ENCODE measurements at places on chromosomes 13 and 19.

GRCh38 chr19:2289714-2290435 lies 7.9 kb upstream of the PEAK3 start:
- no peak for DNase-seq

- DNase-seq: no peak
Observed at GRCh38 chr19:28148554-28148953, 1064.4 kb downstream of the UQCRFS1 start.

- DNase-seq: no peak
Observed at GRCh38 chr13:98068521-98068920, 74.4 kb upstream of the FARP1 start.

DNA sequence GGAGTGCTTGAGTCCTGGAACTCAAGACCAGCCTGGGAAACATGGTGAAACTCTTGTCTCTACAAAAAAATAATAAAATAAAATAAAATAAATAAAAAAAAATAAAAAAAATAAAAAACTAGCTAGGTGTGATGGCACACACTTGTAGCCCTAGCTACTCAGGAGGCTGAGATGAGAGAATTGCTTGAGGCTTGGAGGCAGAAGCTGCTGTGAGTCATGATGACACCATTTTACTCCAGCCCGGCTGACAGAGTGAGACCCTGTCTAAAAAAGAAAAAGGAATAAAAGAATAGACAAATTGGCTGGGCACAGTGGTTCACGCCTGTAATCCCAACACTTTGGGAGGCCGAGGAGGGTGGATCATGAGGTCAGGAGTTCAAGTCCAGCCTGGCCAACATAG lies 1168.9 kb downstream of the SLITRK5 start:
- no peak for DNase-seq

DNA sequence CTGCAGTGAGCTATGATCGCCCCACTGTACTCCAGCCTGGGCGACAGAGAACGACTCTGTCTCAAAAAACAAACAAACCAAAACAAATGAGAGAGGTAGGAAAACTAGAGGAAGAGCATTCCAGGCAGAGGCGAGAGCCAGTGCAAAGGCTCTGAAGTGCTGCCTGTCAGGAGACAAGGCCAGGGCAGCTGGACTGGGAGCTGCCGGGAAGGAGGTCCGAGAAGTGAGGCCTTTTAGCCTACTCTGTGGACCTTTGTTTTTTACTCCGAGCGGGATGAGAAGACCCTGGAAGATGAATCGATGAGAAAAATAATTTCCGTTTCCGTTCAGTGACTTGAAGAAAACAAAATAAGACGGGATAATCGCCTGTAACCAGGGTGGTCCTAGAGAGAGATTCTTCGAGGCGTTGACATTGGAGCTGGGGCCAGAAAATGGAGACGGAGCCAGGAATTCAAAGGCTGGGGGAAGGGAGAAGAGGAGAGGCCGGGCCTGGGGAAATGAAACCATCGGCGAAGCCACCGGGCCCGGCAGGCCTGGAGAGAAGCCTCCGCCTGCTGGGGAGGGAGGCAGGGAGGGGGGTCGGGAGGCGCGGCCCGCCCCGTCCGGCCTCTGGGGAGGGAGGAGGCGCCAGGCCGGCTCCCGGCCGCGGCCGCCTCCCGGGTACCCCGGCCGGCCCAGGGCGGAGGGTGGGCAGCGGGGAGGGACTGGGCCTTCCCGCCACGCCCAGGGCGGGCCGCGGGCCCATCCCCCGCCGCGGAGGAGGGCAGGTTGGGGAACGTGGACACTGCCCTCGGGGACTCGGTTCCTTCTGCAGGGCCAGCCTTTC lies 7.8 kb upstream of the SERTAD1 start:
- DNase-seq: peak; percentile 82

- no peak for DNase-seq
Observed at GRCh38 chr19:1672038-1672768, 19.8 kb upstream of the TCF3 start.

GRCh38 chr19:1811942-1812425 lies at the start of gene ATP8B3:
ATP8B3 (minus strand) TSS chr19:1812276; CDS start chr19:1811736, 540 bp downstream.
- DNase-seq: no peak

DNA sequence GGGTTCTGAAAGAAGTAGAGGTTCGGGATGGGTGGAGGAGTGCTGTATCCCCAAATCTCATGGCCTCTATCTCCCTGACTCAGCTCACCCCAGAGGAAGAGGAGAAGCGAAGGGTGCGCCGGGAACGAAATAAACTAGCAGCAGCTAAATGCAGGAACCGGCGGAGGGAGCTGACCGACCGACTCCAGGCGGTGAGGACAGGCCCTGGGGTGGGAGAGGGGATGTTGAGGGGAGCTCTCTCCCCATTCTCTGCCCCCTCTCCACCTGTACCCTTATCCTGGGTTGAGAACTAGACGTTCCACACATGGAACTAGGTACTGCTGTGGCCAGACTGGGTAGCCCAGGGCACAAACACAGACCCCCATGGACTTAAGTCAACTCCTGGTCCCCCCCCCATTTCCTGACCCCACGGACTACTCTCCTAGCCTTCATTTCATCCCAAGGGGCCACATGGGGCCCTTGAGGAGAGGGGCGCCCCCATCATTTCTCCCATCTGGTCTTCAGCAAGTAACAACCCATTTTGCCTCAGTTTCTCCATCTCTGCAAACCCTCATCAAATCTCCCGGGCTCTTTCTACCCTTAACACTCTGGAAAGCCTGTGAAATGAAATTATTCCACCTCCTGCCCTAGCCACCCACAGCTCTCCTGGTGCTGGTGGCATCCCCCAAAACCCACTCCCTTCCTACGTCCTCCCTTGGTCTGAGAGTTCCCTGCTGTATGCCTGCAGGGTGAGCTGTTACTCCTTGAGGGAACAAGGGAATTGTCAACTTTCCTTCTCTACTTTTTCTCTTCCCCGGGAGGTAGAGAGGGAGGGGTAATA lies 3.5 kb downstream of the FOSB start:
- DNase-seq: no peak

DNA sequence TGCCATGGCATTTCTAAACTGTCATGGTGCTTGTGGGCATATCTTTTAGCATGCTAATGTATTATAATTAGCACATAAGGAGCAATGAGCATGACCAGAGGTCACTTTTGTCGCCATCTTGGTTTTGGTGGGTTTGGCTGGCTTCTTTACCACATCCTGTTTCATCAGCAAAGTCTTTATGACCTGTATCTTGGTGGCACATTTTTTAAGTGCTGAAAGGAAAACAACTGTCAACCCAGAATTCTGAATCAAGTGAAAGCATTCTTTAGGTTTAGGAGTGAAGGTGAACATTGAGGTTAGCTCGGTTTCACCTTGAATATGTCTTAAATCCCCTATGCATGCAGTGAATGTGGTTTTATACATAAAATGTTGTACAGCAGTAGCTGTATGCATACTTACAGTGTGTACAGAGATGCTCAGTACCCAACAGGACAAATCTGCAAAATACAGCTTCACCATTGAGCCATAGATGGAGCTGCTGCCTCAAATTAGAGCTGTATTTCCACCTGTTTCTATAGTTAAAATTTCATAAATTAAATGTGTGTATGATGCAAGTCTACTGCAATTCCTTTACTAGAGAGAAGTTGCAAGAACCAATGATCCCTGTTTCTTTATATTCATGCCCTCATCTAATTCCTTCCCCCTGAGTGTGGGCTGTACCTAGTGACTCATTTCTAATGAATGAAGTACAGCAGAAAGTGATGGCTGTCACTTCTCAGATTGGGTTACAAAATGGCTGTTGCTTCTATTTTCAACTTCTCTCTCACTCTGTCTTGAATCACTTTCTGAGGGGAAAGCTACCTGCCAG lies 25.2 kb upstream of the IGSF23 start:
- peak; percentile 99 for DNase-seq

DNA sequence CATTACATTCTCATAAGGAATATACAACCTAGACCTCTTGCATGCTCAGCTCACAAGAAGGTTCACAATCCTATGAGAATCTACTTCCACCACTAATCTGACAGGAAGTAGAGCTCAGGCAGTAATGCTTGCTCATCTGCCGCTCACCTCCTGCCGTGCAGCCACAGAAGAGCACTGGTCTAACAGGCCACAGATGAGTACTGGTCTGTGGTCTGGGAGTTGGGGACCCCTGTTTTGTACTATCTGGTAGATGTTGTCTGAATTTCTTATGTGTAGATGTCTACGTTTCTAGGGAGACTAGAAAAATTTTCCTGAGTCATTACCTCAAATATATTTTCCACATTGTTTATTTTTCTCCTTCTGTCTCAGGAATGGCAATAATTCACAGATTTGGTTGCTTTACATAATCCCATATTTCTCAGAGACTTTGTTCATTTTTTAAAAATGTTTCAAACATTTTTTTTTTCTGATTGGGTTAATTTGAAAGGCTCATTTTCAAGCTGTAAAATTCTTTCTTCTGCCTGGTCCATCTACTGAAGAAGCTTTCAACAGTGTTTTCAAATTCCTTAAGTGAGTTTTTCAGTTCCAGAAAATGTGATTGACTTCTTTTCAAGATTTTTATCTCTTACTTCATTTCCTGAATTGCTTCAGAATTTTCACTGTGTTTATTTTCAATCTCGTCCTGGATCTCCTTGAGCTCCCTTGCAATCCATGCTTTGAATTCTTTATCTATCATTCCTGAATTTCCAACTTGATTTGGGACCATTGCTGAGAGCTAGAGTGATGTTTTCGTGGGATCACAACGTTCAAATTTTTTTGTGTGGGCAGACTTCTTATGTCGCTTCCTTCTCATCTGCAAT lies 1322.2 kb downstream of the PCDH9 start:
- no peak for DNase-seq

DNA sequence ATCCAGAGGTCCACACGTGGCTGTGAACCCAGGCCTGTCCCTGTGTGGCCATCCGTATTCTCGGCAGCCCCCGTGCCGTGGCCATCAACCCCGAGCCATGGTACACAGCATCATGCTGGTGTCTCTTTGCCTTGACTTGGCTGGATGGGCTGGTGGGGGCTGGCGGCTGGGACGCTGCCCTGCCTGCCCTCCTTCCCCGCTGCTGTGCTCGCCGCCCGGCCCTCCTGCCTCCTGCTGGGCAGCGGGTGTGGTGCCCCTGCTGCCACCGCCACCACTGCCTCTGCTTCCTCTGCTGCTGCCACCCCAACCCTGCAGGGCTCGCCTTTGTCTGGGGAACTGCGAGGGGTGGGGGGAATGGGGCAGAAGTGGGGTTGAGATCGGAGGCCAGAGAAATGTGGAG lies 19.7 kb upstream of the EHD2 start:
- DNase-seq: no peak

GRCh38 chr19:5795382-5795919 lies 4.5 kb upstream of the DUS3L start:
- no peak for DNase-seq
